PC-9 (cell line): ENCODE measurements at places on chromosomes 5 and 9. TPM values are rescaled to one million over a fixed set of nuclear protein-coding genes. Genes with fewer than 3 reads are reported as not detected.
A peak's percentile ranks its signal among the peaks of the same experiment; 100 is the strongest.

FREM1 gene
- total RNA-seq: 0.17 and 0.45 TPM in 2 replicates

LRRC14B gene
- not detected in 2 replicates for total RNA-seq

GPX8 gene
- total RNA-seq: 24.6 and 40.2 TPM in 2 replicates

SLC4A9 gene
- total RNA-seq: 0.20 and 0.53 TPM in 2 replicates

NCS1 gene
- total RNA-seq: 53.0 and 59.2 TPM in 2 replicates

CAAP1 gene
- total RNA-seq: 12.1 and 14.0 TPM in 2 replicates

- no peak overlapping the region for H3K27ac ChIP-seq
- H3K36me3 ChIP-seq: no peaks in the 10 kb centered on the region
- DNase-seq: peak; percentile 9
- H3K27me3 ChIP-seq: no peaks in the 10 kb centered on the region
- H3K4me3 ChIP-seq: no peak overlapping the region
- no peaks in the 10 kb centered on the region for H3K4me1 ChIP-seq
Observed at GRCh38 chr9:98455256-98456155, 200.1 kb upstream of the TBC1D2 start.

DNA sequence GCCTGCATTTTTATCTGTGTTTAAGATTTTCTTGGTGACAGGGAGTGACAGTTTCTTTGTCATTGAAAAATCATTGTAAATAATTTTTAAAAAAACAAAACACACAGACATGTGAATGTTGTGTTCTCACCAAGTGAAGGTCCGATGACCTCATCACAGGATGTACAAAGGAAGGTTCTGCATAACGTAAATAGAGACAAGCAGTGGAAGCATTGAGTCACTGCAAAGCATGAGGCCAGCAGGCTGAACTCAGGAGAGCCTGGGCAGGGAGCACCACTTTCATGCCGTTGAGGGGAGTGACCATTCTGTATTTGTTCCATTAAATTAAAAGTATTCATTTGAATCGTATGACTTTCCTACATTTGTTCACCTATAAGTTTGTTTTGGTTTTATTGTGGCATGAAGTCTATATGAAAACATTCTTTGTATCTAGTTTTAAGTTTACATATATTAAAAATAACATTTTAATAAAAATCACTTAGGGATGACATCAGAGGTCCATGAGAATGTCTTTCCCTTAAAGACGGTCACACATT, 70.4 kb upstream of the TLE1 start:
- H3K36me3 ChIP-seq: no peaks in the 10 kb centered on the region
- H3K27ac ChIP-seq: no peak overlapping the region
- DNase-seq: peak; percentile 31
- H3K4me3 ChIP-seq: no peak overlapping the region
- H3K27me3 ChIP-seq: no peaks in the 10 kb centered on the region

- no peaks in the 10 kb centered on the region for H3K36me3 ChIP-seq
- no peak overlapping the region for H3K27ac ChIP-seq
- DNase-seq: no peak
- H3K27me3 ChIP-seq: no peaks in the 10 kb centered on the region
- H3K4me1 ChIP-seq: no peaks in the 10 kb centered on the region
Observed at GRCh38 chr9:19281801-19282200, 51.3 kb downstream of the DENND4C start.

DNA sequence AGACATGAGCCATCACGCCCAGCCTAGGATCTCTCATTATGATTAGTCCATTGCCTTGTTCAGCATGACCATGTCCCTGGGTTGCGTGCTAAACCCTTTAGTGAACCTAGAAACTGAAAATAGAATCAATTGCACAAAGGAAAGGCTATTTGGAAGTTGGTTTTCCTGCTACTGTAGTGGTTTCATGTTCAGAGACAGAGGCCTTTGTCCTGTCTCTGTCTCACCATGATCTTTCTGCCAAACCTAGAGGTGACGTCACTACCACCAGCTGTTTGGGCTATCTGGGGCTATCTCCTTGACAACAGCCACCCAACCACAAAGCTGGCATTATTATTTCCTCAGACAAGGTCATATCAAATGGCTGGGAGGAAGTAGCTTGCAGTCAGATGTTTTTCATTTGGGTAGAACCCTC, 4.0 kb upstream of the CDK5RAP2 start:
- H3K27me3 ChIP-seq: no peaks in the 10 kb centered on the region
- no peak overlapping the region for H3K27ac ChIP-seq
- peak; percentile 49 for DNase-seq
- H3K36me3 ChIP-seq: no peaks in the 10 kb centered on the region
- peaks cover 8% of the 10 kb centered on the region for H3K4me1 ChIP-seq
- H3K4me3 ChIP-seq: no peak overlapping the region

DNA sequence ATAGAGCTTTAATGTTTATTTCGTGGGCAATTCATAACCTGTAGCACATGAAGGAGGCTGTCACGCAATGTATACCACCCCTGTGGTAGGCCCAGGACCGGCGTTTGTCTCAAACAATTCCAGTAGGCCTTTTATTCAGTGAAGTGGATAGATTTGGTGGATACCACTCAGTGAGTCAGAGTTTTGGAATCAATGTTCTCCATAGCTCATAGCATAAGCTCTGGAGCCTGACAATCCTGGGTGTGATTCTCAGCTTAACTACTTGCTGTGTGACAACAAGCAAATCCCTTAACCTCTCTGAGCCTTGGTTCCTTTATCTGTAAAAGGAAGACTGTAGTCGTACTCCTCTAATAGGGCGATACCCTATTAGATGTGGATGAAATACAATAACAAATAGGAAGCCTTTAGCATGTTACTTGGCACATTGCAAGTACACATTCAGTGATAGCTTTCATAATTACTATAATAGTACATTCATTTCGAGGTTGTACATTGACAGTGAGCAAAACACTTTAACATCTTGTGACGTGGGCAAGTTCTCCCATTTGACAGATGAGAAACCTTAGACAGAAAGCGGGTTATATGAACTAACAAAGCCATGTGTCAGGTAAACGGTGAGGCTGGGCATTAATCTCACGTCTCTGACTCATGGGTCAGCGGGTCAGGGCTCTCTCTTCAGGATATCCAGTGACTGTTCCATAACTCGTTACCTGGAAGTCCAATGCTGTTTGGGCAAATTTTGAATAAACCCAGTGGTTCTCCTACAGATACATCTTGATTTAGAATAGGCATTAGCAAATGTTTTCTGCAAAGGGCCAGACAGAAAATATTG, 130.8 kb downstream of the C9orf152 start:
- no peaks in the 10 kb centered on the region for H3K36me3 ChIP-seq
- no peak for DNase-seq
- H3K27ac ChIP-seq: no peak overlapping the region
- no peak overlapping the region for H3K4me3 ChIP-seq
- no peaks in the 10 kb centered on the region for H3K27me3 ChIP-seq

DNA sequence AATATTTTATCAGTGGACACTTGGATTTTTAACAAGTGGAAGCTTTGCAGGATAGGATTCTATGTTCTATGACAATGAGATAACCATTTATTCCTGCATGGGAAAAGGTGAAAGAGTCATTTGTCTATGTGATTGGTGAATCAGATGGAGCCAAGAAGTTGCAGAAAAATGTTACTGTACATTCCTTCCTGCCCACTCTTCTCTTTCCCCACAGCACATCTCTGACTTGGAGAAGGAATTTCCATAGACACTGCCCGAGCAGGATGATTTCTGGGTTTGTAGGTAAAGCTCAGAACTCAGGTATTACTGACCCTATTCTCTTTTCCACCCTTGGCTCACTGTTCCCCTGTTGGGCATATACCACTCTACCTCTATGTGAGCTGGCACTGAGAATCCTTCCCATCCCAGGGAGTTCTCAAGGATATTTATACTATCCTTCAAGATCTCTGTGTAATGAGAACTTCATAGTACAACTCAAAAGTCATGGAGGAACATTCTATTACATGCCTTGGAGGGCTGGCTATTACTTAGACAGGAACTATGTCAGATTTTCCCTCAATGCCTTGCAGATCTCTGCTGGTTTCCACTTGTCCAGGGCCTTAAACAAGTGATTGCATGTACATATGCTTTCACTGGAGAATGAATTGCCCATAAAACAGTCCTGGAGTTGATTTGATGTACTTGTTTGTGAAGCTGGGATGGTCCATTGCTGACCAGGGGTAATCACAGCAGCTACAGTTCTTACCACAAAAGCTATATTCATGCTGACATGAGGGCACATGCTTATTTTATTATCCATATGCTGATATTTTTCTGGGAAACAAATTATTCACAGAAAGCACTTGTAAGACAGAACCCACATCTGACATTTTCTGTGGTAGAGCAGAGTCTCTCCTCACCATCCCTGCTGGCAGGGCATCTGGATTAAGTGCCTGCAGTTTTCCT, 24.1 kb downstream of the SLC1A3 start:
- H3K36me3 ChIP-seq: peaks cover 52% of the 10 kb centered on the region
- no peak overlapping the region for H3K27ac ChIP-seq
- H3K4me3 ChIP-seq: no peak overlapping the region
- H3K4me1 ChIP-seq: no peaks in the 10 kb centered on the region
- no peak for DNase-seq

GRCh38 chr5:56206126-56206910, 26.8 kb downstream of the ANKRD55 start:
- H3K4me3 ChIP-seq: no peak overlapping the region
- no peaks in the 10 kb centered on the region for H3K36me3 ChIP-seq
- H3K27me3 ChIP-seq: no peaks in the 10 kb centered on the region
- no peak for DNase-seq

- no peaks in the 10 kb centered on the region for H3K27me3 ChIP-seq
- no peak overlapping the region for H3K27ac ChIP-seq
- no peaks in the 10 kb centered on the region for H3K4me1 ChIP-seq
- H3K4me3 ChIP-seq: no peak overlapping the region
- H3K36me3 ChIP-seq: no peaks in the 10 kb centered on the region
Observed at GRCh38 chr5:126284977-126285696, 138.1 kb upstream of the GRAMD2B start.

- no peak overlapping the region for H3K4me3 ChIP-seq
- no peak overlapping the region for H3K27ac ChIP-seq
- 0 out of 2 replicates have a peak, but pooled peaks cover 4% of the 10 kb centered on the region for H3K4me1 ChIP-seq
- no peaks in the 10 kb centered on the region for H3K27me3 ChIP-seq
Observed at GRCh38 chr9:127218818-127219217, 45.8 kb upstream of the GARNL3 start.

DNA sequence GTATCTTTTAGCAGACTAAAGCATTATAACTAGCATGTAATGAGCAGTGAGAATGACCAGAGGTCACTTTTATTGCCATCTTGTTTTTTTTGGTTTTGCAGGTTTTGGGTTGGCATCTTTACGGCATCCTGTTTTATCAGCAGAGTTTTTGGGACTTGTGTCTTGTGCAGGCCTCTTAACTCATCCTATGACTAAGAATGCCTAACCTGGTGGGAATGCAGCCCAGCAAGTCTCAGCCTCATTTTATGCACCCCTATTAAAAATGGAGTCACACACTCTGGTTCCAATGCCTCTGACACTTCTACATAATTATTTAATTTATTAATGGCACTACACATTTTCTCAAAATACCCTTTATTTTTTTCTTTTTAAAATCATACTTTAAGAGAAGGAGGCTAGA, 726.5 kb upstream of the RIOK2 start:
- H3K27me3 ChIP-seq: no peaks in the 10 kb centered on the region
- H3K4me1 ChIP-seq: no peaks in the 10 kb centered on the region
- no peaks in the 10 kb centered on the region for H3K36me3 ChIP-seq
- no peak for DNase-seq

DNA sequence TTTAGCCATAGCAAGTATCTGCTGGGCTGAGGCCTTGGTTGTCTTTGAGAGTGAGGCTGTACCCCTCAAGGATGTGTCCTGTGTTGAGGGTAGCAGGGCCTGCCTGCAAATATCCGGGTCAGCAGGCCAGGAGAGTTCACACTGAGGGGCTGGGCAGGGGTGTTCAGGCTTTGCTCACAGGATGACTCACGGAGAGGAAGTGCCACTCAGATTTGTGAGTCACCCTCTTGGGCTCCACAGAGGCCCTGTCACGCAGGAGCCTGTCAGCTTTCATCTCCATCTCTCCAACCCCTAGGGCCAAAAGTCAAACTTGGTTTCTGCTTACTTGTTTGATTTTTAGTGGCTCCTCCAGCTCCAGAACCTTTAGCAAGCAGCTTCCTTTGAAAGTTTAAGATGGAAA, 211.5 kb downstream of the SEC61B start:
- H3K4me1 ChIP-seq: peaks cover 20% of the 10 kb centered on the region
- peak overlapping the region; percentile 72 for H3K27ac ChIP-seq
- H3K4me3 ChIP-seq: no peak overlapping the region
- H3K27me3 ChIP-seq: no peaks in the 10 kb centered on the region
- DNase-seq: peak; percentile 88

GRCh38 chr9:36082931-36083330, 46.2 kb downstream of the RECK start:
- no peak overlapping the region for H3K4me3 ChIP-seq
- no peaks in the 10 kb centered on the region for H3K4me1 ChIP-seq
- no peak for DNase-seq
- H3K27me3 ChIP-seq: no peaks in the 10 kb centered on the region

DNA sequence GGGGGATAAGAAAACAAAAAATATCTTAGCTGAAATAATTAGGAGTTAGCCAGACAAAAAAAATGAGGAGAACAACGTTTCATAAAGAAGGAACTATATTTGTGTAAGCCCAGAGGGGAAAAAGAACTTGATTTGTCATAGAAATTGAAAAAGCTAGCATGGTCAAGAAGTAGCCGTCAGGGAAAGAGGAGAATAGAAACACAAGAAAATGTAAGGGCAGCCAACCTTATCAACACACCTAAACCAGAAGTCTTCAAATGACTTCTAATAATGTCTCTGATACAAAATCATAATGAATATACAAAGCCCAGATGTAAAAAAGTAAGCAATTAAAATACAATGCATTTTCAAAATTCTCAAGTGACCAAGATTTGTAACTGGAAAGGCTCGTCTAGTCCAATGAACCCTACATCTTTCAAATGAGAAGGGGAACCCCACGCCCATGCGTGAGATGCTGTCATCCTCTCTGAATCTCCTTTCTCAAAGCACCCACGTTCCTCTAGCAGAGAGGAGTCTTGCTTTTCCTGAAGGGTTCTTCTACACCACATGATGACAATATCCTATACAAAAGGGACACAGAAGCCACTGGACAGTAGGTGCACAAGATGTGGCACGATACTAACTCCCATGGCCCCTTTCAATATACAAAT, 103.7 kb downstream of the ARL15 start:
- DNase-seq: no peak
- H3K4me1 ChIP-seq: no peaks in the 10 kb centered on the region
- H3K4me3 ChIP-seq: no peak overlapping the region
- no peak overlapping the region for H3K27ac ChIP-seq

DNA sequence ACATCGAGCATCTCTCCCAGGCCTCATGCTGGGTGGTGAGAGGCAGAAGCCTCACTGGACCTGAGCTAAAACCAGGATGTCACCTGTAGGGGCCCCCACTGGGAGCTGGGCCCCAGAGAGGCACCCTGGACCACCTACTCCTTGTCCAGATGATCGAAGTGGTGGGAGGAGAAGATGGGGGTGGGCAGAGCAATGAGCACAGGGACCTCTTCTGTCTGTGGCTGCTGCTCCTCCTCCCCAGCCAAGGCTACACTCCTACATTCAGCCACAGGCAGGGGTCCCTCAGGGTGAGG, 227.5 kb downstream of the CACNA1B start:
- H3K36me3 ChIP-seq: no peaks in the 10 kb centered on the region
- no peak overlapping the region for H3K4me3 ChIP-seq
- DNase-seq: no peak
- no peaks in the 10 kb centered on the region for H3K4me1 ChIP-seq
- H3K27ac ChIP-seq: no peak overlapping the region

- no peaks in the 10 kb centered on the region for H3K27me3 ChIP-seq
- H3K36me3 ChIP-seq: no peaks in the 10 kb centered on the region
- H3K4me3 ChIP-seq: no peak overlapping the region
- H3K4me1 ChIP-seq: peaks cover 30% of the 10 kb centered on the region
- no peak for DNase-seq
Observed at GRCh38 chr9:127183814-127184582, 61.6 kb upstream of the ANGPTL2 start.

GRCh38 chr9:72364679-72365524, at the start of gene ZFAND5:
TSS of gene ZFAND5 (minus strand) at chr9:72365208. CDS start at chr9:72360778, 4,430 bp downstream.
- H3K27me3 ChIP-seq: no peaks in the 10 kb centered on the region
- H3K4me1 ChIP-seq: peaks cover 38% of the 10 kb centered on the region
- peak within 1 kb of the TSS; percentile 100 for H3K27ac ChIP-seq
- H3K36me3 ChIP-seq: peaks cover 40% of the 10 kb centered on the region
